Pancreas (tissue), 10 donors: ENCODE measurements at places on chromosomes 5 and 9.

DNA sequence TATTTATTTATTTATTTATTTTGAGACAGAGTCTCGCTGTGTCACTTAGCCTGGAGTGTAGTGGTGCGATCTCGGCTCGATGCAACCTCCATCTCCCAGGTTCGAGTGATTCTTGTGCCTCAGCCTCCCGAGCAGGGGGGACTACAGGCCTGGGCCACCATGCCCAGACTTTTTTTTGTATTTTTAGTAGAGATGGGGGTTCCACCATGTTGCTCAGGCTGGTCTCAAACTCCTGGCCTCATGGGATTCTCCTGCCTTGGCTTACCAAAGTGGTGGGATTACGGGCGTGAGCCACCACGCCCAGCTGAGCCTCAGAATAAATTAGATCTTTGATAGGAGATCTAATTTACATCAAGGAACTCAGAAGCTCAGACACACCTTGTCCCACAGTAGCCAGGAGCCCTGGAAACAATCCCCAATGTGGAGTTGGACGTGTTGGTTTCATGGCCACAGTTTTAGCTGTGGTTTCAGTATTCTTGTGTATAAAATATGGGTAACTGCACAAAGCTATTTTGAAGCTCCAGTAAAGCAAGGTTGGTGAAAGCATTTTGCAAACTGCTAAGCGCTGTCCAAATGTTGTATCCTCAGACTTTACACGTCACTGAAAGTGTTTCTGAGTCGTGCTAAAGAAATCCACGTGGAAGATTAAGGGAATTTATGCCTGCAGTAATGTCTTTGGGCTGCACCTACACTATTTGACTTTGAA, 3.0 kb upstream of the HNRNPAB start:
- no peak for DNase-seq

- peak; percentile 85 for DNase-seq
Observed at GRCh38 chr9:126611592-126612325, 2.0 kb upstream of the LMX1B start.

GRCh38 chr9:85014292-85014691, 344.8 kb downstream of the NTRK2 start:
- no peak for DNase-seq

DNA sequence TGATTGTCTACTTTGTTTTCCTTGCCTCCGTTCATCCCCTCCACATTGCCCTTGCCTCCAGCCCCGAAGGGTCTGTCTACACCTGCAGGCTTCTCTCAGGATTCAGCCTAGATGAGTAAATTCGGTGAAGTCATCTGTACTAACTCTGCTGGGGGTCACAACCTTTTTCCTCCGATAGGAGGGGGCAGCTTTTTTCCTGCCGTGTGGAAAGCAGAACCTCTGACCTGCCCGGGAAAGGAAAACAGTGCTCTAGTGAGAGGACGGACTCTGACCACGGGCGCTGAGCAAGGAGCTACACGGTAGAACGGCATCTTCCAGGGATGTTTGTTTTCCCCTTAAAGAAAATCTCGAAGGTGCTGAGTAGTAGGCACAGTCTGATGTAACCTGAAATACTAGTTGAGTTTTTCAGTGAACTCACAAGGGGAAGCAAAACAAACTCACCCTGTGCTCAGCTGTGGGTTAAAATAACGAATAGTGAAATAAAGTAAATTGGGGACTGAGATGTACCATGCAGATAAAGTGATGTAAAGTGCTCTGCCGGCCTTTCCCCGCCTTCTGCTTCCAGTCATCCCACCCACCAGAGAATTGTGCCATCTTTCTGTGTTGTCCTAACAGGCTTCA, 281.8 kb downstream of the AOPEP start:
- no peak for DNase-seq

DNA sequence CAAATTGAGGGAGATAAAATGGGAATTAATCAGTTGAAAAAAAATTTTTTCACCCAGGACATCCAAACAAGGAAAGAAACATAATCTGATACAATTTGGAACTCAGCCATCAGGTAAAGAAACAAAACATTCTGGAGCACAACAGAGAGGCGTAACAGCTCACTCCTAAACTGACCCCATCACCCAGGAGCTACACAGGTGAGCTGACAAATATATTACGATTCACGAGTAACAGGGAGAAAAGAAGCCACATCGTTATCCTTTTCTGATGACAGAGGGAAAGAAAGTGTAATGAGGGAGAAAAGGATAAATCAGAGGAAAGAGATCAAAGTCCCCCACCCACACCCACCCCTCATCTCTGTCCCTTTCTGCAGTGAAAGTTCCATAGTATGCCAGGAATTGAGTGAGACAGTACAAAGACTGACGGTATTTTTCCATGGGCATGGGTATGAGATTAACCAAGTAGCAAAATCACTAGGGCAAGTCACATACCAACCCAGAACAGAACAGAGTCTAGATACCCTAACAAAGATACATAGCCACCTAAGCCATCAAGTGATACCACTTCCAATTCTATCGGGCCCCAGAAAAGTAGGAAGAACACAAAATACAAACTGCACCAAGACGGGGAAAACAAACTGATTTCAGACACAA, 45.4 kb downstream of the TMEM245 start:
- no peak for DNase-seq

DNA sequence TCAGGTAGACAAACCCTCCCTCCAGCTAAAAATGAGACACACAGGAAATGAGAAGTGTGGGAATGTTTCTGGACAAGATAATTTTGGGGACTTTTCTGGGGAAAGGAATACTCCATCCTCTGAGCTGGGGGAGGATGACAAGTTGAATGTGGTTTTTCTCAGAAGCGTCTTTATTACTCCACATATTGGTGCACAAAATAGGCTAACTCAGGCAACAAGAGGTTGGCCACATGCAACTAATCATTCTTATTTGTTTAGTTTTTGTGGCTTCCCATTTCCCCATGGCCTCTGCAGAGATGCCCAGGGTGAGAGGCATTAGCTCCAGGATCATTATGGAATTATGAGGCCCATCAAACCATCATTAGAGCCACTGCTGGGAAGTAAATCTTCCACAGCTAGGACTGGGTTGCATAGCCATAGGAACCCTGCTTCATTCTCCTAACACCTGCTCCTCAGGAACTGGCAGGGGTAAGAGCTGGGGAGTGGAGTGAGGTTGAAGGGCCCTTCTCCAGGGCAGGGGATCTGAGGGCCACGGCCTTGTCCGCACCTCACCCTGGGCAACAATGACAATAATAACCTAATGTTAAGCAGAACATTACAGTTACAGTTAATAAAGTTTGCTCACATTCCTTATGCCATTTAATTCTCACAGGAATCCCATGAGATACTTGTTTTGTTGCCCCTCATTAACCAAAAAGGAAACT, 9.3 kb upstream of the SIL1 start:
- no peak for DNase-seq

- no peak for DNase-seq
Observed at GRCh38 chr5:72347801-72348308, 27.7 kb downstream of the PTCD2 start.

- DNase-seq, result no peak
Observed at GRCh38 chr5:43193894-43194265, 1.9 kb downstream of the NIM1K start.

DNA sequence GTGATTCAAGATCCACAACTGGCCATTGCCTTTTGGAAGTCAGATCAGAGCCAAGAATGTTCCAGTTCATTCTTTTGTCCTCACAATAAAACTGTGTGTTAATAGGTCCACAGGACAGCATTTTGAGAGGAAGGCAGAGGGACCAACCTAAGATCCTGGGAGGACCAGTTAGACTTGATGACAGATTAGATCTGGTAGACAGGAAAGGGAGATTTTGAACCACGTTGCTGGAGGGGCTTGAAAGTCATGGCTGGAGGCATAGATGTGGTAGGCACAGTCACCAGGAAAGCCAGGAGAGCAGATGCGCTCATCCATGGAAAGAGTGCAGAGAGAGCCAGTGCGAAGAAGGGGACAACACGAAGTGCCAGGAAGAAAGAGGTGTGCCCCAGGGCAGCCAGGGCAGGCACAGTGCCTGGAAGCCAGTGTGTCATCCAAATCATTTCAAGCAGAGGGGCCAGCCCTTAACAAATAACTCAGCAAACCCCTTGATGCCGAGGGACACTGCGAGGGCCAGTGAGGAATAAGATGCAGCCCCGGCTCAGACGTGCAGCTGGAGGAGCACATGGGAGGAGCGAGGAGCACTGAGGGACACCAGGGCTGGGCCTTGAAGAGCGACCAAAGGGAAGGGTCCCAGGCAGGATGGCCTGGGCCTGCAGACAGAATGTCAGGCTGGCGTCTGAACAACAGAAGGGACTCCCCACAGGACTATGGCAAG, 12.8 kb upstream of the SLC2A8 start:
- no peak for DNase-seq

DNA sequence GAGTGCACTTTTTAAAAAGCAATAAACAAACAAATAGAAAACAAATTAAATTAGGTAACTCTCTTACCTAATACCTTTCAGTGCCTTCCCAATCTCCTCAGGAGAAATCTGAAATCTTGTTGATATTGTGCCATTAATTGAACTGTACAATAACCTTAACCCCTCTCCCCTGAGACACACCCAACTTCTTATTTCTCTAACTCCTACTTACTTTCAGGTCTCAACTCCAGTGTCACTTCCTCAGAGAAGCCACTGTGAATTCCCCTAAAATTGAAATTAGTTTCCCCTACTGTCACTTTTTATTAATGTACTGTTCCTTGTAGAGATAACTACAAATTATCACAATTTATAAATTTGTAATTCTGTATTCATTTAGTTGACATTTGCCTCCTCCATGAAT, 295.3 kb upstream of the TNC start:
- no peak for DNase-seq

DNA sequence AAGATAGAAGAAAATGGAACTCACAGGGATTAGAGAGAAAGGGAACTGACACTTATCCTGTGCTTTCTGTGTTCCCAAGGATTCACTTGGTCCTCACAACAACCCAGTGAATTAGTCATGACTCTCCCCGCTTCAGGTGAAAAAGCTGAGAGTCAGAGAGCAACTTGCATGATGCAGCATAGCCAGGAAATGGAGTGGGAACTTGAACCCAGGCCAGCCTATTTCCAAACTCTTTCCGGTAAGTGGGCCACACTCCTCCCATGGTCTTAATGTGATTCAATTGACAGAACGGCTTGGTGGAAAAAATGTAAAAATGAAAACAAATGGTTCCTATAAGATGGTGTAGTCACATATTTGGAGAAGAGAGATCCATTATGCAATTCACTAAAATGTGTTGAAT, 45.9 kb upstream of the CEMIP2 start:
- no peak for DNase-seq

DNA sequence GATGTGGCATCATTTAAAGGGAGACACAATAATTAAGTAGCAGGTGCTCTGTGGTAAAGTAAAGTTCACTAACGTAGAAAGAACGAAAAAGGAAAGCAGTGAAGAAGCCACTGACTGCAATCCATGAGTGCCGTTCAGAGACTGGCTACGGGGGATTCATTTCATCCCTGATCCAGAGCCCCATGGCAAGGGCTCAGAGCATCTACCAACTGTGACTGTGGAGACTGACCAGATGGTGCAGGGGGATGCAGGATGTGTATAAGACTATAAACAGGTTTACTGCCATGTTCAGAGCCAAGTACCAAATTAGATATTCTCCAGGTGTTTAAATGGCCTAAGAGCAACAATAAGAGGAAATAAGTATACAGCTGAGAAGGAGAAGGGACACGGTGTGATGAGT, 47.7 kb downstream of the MARCHF11 start:
- no peak for DNase-seq

GRCh38 chr9:36935768-36936497, 98.1 kb downstream of the PAX5 start:
- peak; percentile 66 for DNase-seq

- DNase-seq, result no peak
Observed at GRCh38 chr9:75385236-75385635, 296.9 kb downstream of the OSTF1 start.

DNA sequence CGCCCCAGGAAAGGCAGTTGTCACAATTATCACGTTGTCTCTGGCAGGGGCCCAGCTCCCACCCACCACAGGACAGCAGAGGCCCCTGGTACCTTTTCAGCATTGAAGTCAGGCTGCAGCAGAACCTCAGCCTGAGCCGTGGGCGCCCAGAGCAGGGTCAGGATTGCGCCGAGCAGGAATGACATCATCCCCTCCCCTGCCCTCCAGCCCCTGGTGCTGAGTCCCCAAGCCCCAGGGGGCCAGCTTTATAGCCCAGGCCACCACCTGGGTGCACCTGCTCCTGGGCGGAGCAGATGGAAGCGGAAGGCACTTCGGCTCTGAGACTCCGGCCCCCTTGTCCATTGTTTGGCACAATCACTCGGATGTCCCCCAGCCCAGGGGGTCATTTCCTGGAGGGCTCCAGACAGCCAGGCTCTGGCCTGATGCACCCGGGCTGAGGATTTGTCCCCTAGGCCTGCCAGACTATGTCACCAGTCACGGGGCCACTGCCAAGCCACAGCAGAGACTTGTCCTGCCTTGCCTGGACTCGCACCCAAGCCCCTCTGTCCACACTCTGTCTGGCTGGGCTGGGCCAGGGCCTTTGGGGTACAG, at the start of gene LCN15:
Gene LCN15, minus strand, starts transcription at position 218 of the 591 bp plus-strand sequence. Its CDS starts 30 bp downstream, at position 188.
- no peak for DNase-seq
